ENCODE measurements at places on chromosomes 5 and 9.

- DNase-seq: no peak
Observed at GRCh38 chr9:131312246-131312645, 22.7 kb downstream of the PLPP7 start.

GRCh38 chr5:114391321-114391720, 29.5 kb downstream of the KCNN2 start:
- no peak for DNase-seq

DNA sequence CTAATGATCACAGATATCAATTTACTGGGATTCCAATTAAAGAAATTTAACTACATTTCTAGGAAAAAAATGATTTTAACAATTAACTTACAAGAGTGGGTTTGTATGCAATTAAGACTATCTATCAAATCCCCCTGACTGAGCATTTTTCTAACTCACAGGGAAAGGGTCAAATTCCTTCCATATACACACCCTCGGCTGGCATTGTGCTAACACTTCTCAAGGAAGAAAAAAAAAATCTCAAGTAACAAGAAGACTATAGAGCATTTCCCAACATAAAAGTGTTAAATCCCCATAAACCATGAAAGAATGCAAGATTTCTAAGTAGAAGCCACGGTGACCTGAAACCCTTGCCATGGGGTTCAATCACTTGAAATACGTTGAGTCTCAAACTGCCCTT, 368.8 kb downstream of the GLIS3 start:
- DNase-seq: no peak

DNA sequence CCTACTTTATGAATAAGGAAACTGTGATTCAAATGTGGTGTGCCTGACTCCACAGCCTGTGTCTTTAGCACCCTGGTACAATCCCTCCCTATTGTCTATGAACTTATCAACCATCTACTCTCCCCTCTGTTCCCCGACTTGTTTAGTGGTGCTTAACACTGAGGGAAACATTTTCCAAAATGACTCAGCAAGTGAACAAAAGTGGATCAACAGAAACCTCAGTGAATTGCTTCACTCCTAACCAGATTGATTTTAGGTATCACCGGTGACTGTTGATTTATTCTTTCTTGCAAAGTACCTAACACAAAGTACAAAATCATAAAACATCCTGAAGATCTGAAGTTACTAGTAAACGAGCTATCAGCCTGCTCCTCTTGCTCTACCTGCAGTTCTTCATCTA, 42.1 kb upstream of the RAPGEF6 start:
- DNase-seq: no peak

GRCh38 chr5:142911775-142912174, 141.6 kb downstream of the ARHGAP26 start:
- no peak for DNase-seq

- no peak for DNase-seq
Observed at GRCh38 chr5:145660897-145661640, 174.1 kb downstream of the PRELID2 start.

DNA sequence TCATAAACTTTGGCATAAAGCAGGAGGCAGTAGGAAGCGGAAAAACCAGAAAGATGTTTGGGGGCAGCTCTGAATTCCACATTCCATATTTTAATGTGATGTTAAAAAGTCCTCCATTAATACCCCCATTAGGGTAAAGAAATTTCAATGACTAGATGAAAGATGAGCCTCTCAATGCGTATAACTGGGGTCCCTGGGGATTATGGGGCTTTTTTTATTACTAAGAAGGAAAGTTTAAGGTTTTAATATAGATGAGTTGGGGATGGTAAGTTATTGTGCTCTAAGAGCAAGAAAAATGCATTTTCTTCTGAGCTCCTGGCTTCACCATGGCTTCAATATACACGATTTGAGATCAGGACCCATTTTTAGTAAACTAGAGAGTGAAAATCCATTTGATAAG, 321.9 kb downstream of the CDK5RAP2 start:
- no peak for DNase-seq

GRCh38 chr5:68273717-68274409, 58.3 kb downstream of the PIK3R1 start:
- no peak for DNase-seq

- DNase-seq: no peak
Observed at GRCh38 chr5:78112931-78113330, 181.6 kb downstream of the AP3B1 start.

DNA sequence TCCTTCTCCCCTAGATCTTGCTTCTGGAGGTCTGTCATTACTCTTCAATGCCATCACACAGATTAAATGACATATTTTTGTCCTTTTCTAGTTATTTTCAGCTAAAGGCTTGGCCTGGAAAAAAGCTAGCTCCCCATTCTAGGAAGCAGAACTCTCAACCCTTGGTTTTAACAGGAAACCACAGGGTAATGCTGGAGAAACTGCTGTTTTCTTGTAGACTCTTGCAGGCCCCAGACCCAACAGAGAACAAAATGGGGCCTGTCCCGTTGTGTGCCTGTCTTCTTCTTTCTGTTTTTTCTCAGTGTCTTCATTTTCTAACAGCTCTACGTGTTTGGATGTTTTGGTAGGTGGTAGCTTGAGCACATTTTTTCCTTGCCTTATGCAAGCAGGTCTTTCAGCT, 21.5 kb downstream of the DCANP1 start:
- DNase-seq: no peak

- DNase-seq: no peak
Observed at GRCh38 chr5:6849316-6850105, 136.3 kb downstream of the TENT4A start.

DNA sequence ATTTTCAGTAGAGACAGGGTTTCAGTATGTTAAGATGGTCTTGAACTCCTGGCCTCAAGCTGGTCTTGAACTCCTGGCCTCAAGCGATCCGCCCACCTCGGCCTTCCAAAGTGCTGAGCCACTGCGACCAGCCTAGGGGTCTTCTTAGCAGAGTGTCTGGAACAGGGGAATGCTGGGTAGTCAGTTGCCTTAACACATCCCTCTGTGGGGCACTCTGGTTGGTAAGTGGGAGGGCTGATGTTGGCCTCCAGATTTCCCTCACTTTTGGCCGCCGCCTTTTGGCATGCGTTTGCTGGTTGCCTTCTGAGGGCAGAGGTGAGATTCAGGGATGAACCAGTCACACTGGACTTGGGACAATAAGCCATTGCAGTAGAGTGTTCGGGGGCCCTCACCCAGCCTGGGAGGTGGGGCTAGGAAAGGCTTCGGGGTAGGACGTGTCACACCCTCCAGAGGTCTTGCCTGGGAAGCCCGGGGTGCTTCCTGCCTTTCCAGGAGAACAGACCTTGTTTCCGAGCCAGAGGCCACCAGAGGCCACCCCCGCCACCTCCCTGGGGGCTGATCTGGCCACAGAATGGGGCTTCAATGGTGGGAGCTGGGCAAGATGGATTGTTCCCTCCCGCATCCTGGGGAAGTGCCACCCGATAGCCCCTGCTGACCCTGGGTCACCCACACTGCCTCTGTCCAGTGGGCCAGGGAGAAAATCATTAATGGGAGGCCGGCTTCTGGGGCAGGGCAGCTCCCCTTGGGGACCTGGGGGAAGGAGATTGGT, 13.3 kb downstream of the FGF18 start:
- DNase-seq: no peak

DNA sequence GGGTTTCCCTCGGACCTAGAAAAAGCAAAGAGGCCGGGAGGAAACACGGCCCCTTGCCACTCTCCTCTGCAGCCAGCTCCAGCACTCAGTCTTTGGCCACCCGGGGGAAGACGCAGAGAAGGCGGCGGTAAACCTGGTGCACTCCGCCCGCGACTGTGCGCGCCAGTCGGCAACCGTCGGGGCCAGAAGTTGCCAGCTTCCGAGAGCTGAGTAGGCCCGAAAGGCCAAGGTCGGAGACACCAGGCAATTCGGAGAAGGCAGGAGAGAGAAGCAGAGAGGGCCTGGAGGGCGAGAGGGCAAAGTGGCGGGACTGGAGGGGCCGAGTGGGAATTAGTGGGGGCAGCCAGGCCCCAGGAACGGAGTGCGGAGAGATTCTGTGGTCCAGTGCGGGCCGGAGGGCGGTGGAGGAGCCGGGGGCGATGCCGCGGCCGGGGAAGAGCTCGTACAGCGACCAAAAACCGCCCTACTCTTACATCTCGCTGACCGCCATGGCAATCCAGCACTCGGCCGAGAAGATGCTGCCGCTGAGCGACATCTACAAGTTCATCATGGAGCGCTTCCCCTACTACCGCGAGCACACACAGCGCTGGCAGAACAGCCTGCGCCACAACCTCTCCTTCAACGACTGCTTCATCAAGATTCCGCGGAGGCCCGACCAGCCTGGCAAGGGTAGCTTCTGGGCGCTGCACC, at the start of gene FOXB2:
Gene FOXB2 (plus strand): TSS at position 420 of the 690 bp plus-strand sequence. CDS start 0 bp downstream, at position 420.
- no peak for DNase-seq

- DNase-seq: no peak
Observed at GRCh38 chr9:2134391-2134790, 119.2 kb downstream of the SMARCA2 start.

DNA sequence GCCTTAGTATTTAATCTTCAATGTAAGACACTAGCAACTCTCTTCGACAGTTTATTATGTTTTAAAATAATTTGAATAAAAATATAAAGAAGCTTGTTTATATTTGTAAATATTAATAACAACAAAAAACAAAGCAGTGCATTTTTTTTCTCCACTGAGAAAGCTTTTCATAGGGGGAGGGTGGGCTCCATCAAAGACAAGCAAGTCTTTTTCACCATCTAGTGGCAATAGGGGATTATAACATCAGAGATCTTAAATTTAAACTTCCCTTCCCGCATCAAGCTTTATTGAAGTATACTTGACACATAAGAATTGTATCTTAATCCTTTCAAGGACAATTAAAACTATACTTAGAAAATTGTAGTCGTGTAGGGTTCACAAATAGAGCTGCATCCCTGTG, 9.3 kb upstream of the OR13F1 start:
- DNase-seq: no peak

DNA sequence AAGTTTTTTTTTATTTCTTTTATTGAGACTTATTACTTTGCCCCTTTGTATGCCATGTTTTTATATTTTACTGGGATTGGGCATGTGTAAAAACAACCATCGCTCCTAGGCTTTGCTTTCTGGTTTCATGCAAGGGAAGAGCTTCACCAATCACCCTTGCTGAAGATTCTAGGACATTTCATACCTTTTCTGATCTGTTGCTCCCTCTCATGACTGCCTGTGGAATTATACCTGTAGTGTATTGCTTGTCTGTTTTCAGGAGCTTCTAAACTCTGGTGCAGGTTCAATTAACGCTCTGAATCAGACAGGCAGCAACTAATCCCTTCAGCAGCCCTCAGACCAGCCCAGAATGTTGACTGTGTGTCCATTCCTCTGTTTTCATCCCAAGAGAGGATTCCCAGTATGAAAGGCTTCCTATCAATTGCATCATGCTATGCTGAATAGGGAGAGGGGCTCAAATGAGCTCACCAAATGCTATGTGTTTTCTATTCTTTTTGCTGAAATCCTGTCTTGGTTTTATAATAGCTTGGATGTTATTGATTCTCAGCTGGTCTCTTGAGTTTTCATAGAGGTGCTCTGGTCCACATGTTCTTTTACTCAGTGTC, 572.9 kb upstream of the CDH6 start:
- DNase-seq: no peak

DNA sequence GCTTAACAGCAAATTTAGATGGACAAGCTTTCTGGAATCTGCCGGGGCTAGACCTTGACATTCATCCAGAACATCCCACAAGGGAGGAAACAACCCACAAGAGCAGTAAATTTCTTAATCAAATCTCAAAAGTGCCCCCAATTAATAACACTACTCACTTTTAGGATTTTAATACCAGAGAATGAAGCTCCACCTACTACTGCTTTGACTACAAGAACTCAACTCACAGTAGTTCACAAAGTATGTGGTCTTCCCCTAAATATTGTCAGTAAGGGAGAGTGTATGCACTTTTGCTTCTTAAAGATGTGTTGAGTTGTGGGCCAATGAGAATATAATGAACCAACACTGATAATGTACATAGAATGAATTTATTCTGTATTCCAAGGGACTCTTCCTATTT, 94.7 kb downstream of the EBF1 start:
- no peak for DNase-seq

DNA sequence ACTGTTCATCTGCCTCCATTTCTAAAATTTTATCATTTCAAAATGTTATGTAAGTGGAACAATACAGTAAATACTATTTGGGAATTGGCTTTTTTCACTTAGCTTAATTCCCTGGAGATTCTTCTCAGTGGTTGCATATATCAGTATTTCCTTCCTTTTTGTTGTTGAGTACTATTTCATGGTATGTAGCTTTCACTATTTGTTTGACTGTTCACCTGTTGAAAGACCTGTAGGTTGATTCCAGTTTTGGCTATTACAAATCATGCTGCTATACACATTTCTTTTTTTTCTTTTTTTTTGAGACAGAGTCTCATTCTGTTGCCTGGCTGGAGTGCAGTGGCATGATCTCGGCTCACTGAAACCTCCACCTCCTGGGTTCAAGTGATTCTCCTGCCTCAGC, 33.0 kb upstream of the PWWP2A start:
- DNase-seq: no peak

DNA sequence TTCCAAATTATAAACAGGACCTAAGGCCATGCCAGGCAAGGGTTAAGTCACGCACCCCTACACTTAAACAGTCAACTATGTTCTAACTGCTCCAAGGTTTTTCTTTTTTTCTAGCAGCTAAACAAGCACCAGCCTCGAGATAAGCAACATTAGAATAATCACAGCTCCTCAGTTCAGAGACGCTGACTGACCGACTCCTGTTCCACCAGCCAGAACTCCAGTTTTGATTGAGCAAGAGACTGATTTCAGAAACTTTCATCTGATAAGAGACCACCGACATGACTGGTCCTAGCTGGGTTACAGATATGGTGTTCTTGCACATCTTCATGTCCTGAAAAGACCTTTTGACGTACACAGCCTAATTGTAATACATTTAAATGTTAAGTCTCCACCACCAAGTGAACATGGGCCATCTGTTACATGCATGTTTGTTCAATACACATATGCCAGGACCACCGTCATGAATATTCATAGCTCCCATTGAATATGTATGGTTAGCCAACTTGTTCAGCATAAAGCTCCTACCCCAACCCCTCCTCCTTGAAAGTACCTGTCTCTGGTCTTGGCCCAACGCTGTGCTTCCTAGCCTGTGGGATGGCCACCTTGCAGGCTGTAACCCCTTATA, 23.7 kb upstream of the OTULINL start:
- DNase-seq: no peak

DNA sequence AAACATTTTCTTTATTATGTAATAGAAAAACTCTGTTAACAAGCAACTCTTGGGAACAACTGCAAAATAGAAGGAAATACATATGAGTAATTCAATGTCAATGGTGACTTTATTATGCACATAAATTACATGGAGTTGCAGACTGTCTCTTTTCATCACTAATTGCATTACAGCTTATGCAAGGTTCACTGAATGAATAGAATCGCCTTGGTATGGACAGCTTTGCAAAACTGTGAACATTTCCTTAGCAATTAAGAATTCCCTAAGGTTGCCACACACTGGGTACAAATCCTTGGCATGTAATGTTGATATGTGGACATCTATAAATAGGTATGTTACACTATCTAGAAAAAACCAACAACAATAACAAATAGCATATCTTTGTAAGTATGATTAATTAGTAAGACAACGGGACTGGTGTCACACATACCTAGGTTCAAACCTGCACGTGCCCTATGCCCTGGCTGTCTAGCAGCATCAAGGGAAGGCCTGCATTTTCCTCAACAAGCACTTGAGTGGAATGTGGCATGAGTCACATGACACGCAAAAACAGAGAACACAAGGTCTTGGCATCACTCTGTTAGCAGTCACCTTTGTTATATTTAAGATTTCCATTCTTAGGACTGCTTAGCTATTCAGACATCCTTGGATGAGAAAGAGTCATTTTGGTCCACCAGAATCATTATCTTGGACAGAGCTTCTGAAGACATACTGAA, 263.9 kb downstream of the CTNND2 start:
- DNase-seq: no peak

- DNase-seq: no peak
Observed at GRCh38 chr5:122073864-122074263, 4.2 kb downstream of the LOX start.

Data from stimulated activated CD4-positive, alpha-beta T cell treated with anti-CD3 and anti-CD28 coated beads, Interleukin-1b, Interleukin-23, amount 100 ng/mL, for 4 hours (primary cell).